A549 treated with DMSO at 1 μM for 4 hours (cell line): ENCODE measurements at places on chromosomes 7 and 10. TPM values are rescaled to one million over a fixed set of nuclear protein-coding genes. Genes with fewer than 3 reads are reported as not detected.

The WEE2 gene
- not detected in 5 replicates for total RNA-seq

The OR2A12 gene
- not detected in 5 replicates for total RNA-seq

The MYH16 gene
- total RNA-seq = 0.64 to 1.3 TPM (median 0.88 TPM) in 5 replicates

The ARMS2 gene
- total RNA-seq = 0.13 TPM in 1 of 5 replicates, not detected in the others

The CPSF4 gene
- total RNA-seq = 38.9 to 46.6 TPM (median 43.3 TPM) in 5 replicates

The GATA3 gene
- total RNA-seq = 4.8 to 8.2 TPM (median 6.3 TPM) in 5 replicates

The PTER gene
- 11.9 to 17.6 TPM (median 16.6 TPM) in 5 replicates for total RNA-seq

The BTBD16 gene
- 0.44 to 1.5 TPM (median 0.59 TPM) in 5 replicates for total RNA-seq

The ARHGEF5 gene
- 1.6 to 2.1 TPM (median 1.7 TPM) in 5 replicates for total RNA-seq

The KCND2 gene
- not detected in 5 replicates for total RNA-seq

The SDK1 gene
- total RNA-seq = 0.36 to 0.52 TPM (median 0.46 TPM) in 5 replicates

The SYT15 gene
- 2.8 to 3.4 TPM (median 3.2 TPM) in 5 replicates for total RNA-seq

The RINT1 gene
- total RNA-seq = 15.3 to 18.2 TPM (median 17.4 TPM) in 5 replicates

The CTTNBP2 gene
- 0.27 to 0.53 TPM (median 0.41 TPM) in 5 replicates for total RNA-seq

The IDI1 gene
- 27.4 to 37.0 TPM (median 28.0 TPM) in 5 replicates for total RNA-seq

The DYDC2 gene
- 0.05 to 0.25 TPM in 2 of 5 replicates, not detected in the others for total RNA-seq

The CLRN3 gene
- not detected in 5 replicates for total RNA-seq

The SPDYE5 gene
- total RNA-seq = not detected in 5 replicates

The TMEM176A gene
- total RNA-seq = not detected in 5 replicates

The FFAR4 gene
- 0.17 to 0.31 TPM (median 0.21 TPM) in 5 replicates for total RNA-seq

The TSPAN15 gene
- 89.3 to 112 TPM (median 100 TPM) in 5 replicates for total RNA-seq

The CFAP43 gene
- 0.16 to 0.28 TPM (median 0.21 TPM) in 5 replicates for total RNA-seq

The TSPAN33 gene
- 4.6 to 6.8 TPM (median 6.1 TPM) in 5 replicates for total RNA-seq

The CHST15 gene
- 9.0 to 10.8 TPM (median 9.3 TPM) in 5 replicates for total RNA-seq

The SKAP2 gene
- total RNA-seq = 12.7 to 22.9 TPM (median 18.2 TPM) in 5 replicates

The NEURL1 gene
- total RNA-seq = 0.20 to 0.43 TPM (median 0.31 TPM) in 5 replicates

The NPSR1 gene
- not detected in 5 replicates for total RNA-seq

The NUTM2B gene
- total RNA-seq = 0.22 to 0.50 TPM (median 0.31 TPM) in 5 replicates

The GRM8 gene
- 0.06 to 0.21 TPM in 2 of 5 replicates, not detected in the others for total RNA-seq

The ADRA2A gene
- 0.02 to 0.04 TPM in 2 of 5 replicates, not detected in the others for total RNA-seq

The PLEKHS1 gene
- 0.05 to 0.19 TPM (median 0.08 TPM) in 4 of 5 replicates, not detected in the other for total RNA-seq
